ENCODE measurements at places on chromosomes 11 and 22. TPM values are rescaled to one million over a fixed set of nuclear protein-coding genes. Genes with fewer than 3 reads are reported as not detected.

GRCh38 chr11:8839306-8839956, 71.6 kb upstream of the AKIP1 start:
- DNase-seq = no peak

DNA sequence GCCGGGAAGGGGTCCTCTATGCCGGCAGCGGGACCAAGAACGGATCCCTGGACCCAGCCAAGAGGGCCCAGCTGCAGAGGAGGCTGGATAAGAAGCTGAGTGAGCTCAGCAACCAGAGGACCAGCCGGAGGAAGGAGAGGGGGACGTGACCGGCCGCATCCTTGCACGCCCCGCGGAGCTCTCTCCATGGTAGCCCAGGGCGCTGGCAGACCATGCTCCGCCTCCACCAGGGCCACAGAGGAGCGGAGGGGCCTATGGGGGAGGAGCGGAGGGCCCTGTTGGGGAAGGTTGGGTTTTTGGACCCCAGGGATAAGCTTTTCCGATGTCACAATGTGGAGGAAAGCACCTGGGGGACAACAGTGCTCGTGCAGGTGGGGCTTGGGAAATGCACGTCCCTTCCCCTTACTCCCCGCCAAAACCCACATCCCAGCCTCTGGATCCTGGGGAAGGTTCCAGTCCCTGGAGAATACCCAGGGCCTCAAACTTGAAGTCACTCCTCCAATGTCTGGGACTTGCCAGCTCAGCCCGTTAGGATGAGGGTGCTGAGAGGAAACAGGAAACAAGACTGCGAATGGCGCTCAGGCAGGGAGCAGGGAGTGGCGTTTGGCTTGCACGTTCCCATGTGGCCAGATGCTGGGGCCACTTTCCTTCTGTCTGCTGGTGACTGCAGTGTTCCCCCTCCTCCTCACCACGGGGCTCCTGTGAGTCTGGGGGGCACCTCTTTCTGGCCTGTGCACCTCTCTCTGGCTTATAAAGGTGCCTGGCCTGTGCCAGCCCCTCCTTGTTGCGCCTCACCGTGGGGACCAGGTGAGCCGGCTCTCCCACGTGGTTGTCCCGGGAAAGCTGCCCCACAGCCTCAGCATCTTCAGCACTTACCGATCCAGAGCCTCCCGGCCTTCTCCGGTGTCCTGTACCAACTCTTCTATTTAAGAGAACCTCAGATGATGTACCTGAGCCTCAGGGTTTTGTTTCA, 36.2 kb downstream of the IGHMBP2 start:
- no peak for DNase-seq

The SULT4A1 gene
- polyA plus RNA-seq = not detected

DNA sequence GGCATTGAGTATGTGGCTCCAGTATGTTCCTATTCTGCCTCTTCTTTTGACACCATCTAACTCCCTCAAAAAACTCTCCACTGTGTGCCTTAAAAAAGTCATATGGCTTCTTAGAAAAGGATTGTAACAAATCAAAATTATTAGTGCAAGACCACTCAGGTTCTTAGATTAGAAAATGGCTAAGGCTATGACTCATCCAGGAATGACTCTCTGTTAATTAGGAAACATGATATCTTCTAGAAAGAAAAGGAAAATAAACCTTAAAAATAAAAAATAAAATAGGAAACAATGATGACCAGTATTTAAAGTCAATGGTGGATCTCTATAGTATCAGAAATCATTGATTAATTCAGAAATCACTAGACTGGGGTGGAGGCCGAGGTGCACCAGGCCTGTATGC, 21.7 kb downstream of the SLC25A17 start:
- DNase-seq = no peak

The TEX54 gene
- polyA plus RNA-seq = 0.66 TPM

DNA sequence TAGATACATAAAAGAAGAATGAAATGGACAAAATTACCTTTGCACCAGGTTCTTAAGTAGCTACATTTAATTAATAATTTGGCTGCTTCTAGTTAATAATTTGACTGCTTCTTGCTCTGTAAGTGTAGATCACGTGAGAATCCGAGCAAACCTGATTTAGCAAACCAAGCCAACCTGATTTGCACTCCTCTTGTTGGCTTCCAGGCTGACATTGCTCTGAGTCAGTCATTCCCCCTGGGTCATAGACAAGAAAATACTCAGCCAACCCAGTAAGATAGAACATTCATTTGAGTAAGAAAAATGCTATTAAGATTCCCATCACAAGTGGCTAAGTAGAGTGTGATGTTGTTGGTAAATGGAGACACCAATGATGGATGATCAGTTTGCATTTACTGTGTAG, 304.1 kb downstream of the C11orf87 start:
- DNase-seq = no peak

Data from CD8-positive, alpha-beta memory T cell (primary cell).